ENCODE measurements at places on chromosomes 6 and 20. TPM values are rescaled to one million over a fixed set of nuclear protein-coding genes. Genes with fewer than 3 reads are reported as not detected.

The GGTLC1 gene
- not detected for total RNA-seq

DNA sequence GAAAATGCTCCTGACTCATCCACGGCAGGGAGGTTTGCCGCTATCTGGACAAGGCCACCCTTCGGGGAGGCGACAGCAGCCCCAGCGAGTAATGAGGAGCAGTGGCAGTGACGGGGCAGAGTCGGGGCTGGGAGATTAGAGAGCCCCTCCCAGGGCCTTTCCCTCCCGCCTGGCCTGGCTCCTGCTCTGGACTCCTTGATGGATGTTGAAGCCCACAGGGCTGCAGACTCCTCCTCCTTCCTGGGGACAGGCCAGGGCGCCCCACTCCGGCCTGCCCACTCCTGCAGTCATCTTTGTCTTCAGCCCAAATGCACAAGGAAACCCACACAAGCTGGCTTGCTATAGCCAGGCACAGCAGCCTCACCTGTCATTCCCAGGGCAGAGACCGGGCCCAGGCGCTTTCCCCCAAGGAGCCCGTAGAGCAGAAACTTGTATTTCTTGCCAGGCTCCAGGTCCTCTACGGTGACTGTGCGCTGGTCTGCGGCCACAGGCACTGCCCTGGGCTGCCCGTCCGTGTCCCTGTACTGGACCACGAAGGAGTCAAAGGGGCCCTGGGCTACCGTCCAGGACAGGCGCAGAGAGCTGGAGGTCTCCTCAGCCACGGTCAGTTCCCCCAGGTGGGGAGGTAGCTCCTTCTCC lies 7.7 kb downstream of the CYP21A2 start:
- H3K27me3 ChIP-seq = peaks cover 5% of the 10 kb centered on the region
- DNase-seq = no peak
- no peak overlapping the region for H3K4me3 ChIP-seq
- peaks cover 16% of the 10 kb centered on the region for H3K4me1 ChIP-seq
- H3K27ac ChIP-seq = no peak overlapping the region
- no peaks in the 10 kb centered on the region for H3K36me3 ChIP-seq

DNA sequence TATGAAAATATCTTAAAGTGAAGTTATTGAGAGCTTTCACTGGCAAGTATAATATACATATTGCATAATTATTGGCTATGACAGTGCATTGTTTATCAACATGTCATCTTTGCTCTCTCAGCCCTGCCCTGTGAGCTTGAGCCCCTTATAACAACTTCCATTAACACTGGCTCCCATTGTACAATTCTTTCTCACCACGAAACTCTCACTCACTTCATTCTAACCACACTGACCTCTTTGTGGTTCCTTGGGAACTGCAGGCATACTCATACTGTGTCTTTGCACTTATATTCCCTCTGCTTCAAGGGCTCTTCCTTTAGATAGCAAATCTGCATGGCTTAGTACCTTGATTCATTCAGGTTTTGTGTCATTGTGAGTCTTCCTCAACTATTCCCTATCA lies 411.8 kb downstream of the CDKAL1 start:
- DNase-seq = peak; percentile 53
- H3K27me3 ChIP-seq = no peaks in the 10 kb centered on the region
- 0 out of 2 replicates have a peak, but pooled peaks cover 2% of the 10 kb centered on the region for H3K4me1 ChIP-seq
- H3K27ac ChIP-seq = no peak overlapping the region

GRCh38 chr6:136767103-136767502 lies 25.2 kb downstream of the MAP3K5 start:
- no peak overlapping the region for H3K27ac ChIP-seq
- no peak overlapping the region for H3K4me3 ChIP-seq
- H3K4me1 ChIP-seq = peaks cover 12% of the 10 kb centered on the region
- no peaks in the 10 kb centered on the region for H3K27me3 ChIP-seq

The SLC24A3 gene
- not detected for total RNA-seq

The TGM3 gene
- not detected for total RNA-seq

- H3K27me3 ChIP-seq = no peaks in the 10 kb centered on the region
- peak; percentile 56 for DNase-seq
- H3K4me3 ChIP-seq = peak overlapping the region; percentile 81
- H3K4me1 ChIP-seq = peaks cover 7% of the 10 kb centered on the region
These were observed 2.2 kb downstream of the HSPA1B start for GRCh38 chr6:31829633-31830283.

GRCh38 chr6:134065706-134066105 lies 13.3 kb upstream of the SLC2A12 start:
- no peaks in the 10 kb centered on the region for H3K27me3 ChIP-seq
- no peaks in the 10 kb centered on the region for H3K36me3 ChIP-seq
- no peak overlapping the region for H3K27ac ChIP-seq
- peaks cover 6% of the 10 kb centered on the region for H3K4me1 ChIP-seq
- no peak overlapping the region for H3K4me3 ChIP-seq
- peak; percentile 32 for DNase-seq

Data from IMR-90 (cell line).